ENCODE measurements at places on chromosomes 5 and 9.
A peak's percentile ranks its signal among the peaks of the same experiment; 100 is the strongest.

- peak; percentile 91 for ATAC-seq
These were observed 19.2 kb upstream of the TOR1B start for GRCh38 chr9:129783516-129784361.

GRCh38 chr9:137236936-137237421, 4.1 kb upstream of the TUBB4B start:
- ATAC-seq, result no peak

GRCh38 chr5:136275601-136276000, 82.6 kb upstream of the SMIM32 start:
- no peak for ATAC-seq

DNA sequence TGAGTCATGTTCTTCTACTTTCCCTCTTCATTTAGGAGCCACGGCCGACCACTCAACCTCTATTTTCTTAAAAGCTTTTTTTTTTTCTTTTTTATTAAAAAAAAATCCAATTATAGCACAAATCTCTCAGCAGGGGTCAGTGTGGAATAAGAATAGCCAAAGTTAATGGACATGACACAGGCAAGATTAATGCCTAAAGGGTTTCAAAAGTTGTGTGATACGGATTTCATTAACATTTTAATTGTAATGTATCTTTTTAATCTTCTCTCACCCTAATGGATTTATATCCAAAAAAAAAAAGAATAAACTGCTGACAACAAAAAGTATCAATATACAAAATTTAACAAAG, 5.4 kb downstream of the NACC2 start:
- no peak for ATAC-seq

Measured in activated CD4-positive, CD25-positive, alpha-beta regulatory T cell treated with anti-CD3 and anti-CD28 coated beads, Interleukin-2, amount 50 U/mL, for 24 hours (primary cell).